ENCODE measurements at places on chromosomes 3 and 15.

DNA sequence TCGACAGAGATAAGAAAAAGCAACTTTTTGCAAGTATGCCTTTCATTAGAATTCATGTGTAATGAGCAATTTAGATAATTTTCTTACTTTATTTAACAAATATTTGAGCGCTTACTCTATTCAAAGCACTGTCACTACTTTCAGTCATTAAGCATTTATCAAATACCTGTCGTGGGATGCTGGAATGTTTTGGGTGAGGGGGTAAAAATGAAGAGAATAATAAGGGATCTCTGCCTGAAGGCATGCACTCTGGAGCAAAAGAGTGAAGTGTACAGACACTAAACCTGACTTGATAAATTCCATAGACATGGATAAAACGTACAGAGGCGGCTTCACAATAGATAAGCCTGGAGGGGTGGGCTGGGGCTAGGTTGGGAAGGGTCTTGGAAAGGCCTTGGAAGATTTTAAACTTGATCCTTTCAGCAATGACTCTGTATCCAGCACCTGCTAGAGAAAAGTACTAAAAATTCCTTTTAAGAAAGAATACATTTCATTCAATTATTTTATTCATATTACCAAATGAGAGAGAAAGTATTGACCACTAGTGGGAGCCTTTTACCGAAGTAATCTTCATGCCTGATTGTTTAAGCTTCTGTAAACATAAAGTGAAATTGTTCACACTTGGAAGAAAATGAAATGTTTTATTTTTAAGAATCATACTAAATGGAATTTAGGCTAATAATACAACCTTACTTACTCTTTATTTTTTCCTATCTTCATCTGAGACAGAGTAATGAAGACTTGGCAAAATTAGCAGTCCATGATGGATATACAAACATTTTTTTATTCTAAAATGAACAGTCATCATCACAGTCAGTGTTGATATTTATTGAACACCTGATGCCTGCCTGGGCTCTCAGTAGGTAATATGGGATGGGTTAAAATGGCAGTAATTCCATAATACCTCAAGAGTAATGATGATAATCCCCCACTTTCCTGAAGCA lies 113.2 kb downstream of the PPP2R3A start:
- DNase-seq: no peak

GRCh38 chr15:101781928-101782327 lies 21.4 kb upstream of the OR4F6 start:
- no peak for DNase-seq

GRCh38 chr3:188931531-188931930 lies 240.2 kb upstream of the TPRG1 start:
- no peak for DNase-seq

GRCh38 chr3:134392336-134392983 lies 18.2 kb upstream of the AMOTL2 start:
- DNase-seq: no peak

GRCh38 chr3:131630097-131630496 lies 127.3 kb upstream of the MRPL3 start:
- no peak for DNase-seq

- no peak for DNase-seq
Measured at GRCh38 chr3:65616563-65616962, 422.2 kb downstream of the MAGI1 start.

GRCh38 chr15:25876231-25877140 lies 13.4 kb upstream of the ATP10A start:
- DNase-seq: no peak

DNA sequence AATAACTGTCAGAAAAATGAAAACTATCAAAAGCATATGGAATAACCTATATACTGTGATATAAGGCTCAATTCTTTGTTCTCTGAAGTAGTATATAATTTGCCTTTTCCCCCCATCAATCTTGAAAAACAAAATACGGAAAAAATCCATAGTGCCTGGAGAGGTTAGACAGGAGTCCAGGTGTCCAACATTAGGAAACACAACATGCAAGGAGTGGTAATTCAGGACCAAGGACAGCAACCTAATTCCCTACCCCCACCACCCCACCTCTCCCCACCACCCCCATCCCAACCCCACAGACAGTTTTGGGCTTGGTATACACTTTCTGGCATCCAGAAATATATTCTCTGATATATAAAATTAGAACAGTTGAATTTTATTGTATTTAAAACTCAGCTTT lies 55.1 kb upstream of the SLC25A26 start:
- no peak for DNase-seq

GRCh38 chr3:67291287-67292252 lies 293.5 kb downstream of the KBTBD8 start:
- no peak for DNase-seq
